Fibroblast of lung (primary cell): ENCODE measurements at places on chromosomes 4 and X.

- no peak for DNase-seq
Observed at GRCh38 chr4:166924424-166924823, 309.9 kb downstream of the SPOCK3 start.

- DNase-seq, result no peak
Observed at GRCh38 chrX:154750301-154751202, at the start of gene GAB3. TSS of gene GAB3 (minus strand) at chrX:154751077. CDS start at chrX:154751025, 52 bp downstream.

GRCh38 chr4:39565878-39566600, 38.8 kb upstream of the UGDH start:
- peak; percentile 95 for DNase-seq

- DNase-seq, result peak; percentile 56
Observed at GRCh38 chr4:17786567-17786966, 5.1 kb upstream of the FAM184B start.

- DNase-seq, result no peak
Observed at GRCh38 chrX:134908356-134908755, 82.4 kb upstream of the SMIM10 start.

DNA sequence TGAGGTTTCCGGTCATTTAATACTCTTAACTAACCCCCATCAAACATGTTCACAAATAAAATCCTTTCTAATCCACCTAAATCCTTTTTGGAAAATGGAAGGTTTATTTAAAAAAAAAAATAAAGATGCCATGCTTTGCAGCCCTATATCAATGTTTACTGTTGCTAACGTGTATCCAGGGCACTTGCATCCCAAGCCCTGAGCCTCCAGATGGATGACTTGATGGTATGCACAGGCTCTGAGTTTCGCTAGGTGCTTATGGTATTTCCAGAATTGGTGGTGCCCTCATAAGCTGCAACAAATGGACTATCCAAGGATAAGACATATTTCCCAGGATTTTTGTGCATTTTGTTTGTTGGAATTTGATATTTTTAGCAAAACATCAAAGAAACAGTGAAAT, 257.7 kb downstream of the PRDM5 start:
- DNase-seq, result no peak

DNA sequence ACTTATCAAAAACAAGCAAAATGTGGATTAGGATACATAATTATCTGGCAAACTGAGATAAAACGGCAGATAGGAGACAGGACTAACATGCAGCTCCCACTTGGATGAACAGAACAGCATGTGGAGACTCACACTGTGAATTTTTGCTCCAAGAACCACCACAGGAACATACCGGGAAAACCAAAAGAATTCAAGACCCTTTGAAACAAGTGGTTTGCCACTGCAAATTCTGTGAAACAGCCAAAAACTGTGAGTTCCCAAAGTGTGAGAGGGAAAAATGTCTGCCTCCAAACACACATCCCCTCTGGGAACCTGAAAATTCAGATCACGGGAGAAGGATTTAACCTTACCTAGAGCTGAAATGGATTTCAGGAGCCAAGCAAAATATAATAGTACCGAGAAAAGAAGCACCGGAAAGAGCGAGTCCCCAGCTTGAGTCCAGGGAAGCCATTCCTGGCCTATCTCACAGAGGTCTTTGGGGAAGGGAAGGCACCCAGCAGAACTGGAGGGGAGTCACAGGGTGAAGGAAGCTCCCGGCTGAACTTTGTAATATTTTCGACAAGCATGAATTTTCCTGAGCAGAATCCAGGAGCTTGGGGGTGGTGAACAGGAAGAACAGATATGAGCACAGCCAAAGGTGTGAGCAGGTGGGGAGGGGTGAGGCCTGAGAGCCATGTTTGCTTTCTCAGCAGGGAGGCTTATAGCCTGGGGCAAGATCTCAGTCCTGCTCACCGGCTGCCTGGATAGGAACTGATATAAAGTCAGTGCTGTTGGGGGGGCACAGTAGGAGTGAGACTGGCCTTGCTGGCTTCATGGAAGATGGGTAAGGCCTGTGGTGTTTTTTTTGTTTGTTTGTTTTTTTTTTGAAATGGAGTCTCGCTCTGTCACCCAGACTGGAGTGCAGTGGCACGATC, 23.9 kb downstream of the MANBA start:
- DNase-seq, result peak; percentile 64

DNA sequence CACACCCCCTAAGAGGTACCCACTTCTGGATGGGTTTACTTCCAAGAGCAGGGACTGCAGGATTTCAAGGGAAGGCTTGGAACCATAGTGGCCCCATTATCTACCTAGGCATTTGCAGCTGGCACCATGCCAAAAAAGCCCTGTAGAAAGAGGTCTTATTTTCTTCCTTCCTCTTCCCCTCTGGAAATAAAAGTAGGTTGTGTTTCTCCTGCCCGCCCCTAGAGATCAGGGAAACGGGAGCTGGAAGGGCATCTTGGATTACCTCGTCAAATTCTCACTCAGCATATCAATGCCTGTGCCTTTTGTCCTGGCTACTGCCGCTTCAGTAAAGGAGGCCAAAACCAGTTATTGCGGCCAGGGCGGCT, 1.6 kb downstream of the SCD5 start:
- no peak for DNase-seq
